ENCODE measurements at places on chromosomes 11 and 22.

DNA sequence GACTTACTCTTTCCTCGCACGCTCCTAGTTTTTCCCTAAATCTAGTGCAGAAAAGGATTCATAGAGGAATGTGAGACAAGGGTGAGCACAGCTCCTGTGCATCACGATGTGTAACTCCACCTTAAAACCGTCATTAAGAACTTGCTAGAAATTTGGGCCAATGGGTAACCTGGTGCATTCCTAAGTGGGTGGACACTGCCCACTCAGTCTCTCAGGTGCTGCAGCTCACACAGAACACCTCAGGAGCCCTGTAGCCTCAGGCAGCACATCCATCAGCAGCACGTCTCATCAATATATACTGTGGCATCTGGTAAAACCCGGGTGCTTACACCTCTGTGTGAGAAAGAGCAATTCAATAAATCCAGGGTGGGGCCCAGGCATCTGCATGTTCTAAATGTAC is 12.4 kb downstream of the POU2AF3 start:
- DNase-seq: no peak

DNA sequence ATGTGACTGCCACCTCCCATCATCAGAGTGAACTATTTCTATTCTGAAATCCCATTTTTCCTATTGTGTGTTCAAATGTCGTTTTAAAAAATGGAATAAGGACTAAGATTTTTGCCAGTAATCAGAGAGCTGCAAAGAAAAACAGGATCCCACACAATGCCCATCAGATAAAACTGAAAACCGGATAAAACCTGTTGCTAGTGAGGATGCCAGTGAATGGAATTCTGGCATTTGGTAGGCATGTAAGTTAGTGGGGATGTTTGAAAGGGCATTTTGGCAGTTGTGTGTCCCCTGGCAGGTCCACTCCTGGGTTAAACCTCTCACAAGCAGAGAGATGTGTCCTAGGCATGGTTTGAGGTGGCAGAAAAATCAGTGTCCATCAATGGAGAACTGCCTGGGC is 6.2 kb downstream of the DRAP1 start:
- no peak for DNase-seq

GRCh38 chr22:30288419-30289140 is 725 bp downstream of the CASTOR1 start:
- DNase-seq: no peak

DNA sequence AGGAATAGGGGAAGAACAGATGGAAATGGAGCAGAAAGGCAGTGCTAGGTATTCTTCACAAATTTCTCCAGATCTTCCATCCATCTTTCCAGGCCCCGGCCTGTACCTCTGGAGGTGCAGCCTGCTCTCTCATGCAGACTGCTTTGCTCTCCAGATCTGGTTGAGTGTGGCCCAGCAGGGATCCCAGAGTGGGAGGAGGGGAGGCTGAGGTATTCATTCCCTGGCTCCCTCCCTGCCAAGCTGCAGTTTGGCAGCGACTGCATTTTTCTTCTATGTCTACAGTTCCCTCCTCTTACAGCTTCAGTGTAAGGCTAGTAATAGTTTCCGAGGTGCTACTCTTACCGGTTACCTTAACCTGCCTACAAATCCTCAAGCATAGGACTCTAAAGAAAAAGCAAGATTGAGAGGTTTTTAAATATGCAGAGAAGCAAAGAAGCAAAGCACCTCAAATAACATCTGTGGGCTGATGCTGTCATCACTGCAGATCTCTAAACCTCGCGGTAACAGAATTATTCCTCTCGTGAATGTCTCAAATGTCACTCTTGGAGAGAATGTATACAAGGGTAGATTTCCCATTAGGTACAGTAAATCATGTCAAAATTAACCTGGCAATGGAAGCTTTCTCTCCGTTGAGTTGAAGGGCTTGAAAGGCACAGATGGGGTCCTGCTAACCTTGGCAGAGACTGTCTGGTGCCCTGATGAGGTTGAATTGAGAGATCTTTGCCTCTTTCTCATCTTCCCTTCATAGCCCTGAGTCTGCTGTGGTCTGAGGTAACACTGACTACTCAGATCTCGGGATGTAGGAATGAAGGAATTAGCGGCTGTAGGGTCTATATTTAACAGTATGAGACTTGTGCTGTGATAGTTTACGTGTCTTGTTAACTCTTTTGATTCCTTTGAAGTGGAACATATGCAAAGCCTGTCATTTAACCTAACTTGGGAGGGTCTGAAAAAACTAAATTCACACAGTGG is 297.9 kb upstream of the C11orf87 start:
- no peak for DNase-seq

GRCh38 chr11:11845071-11845470 is 3.3 kb downstream of the USP47 start:
- no peak for DNase-seq

Measured in posterior cingulate gyrus (tissue), 11 donors.